H1 (cell line): ENCODE measurements at places on chromosomes 7 and 10. TPM values are rescaled to one million over a fixed set of nuclear protein-coding genes. Genes with fewer than 3 reads are reported as not detected.

GRCh38 chr10:61257136-61257535, 196.0 kb downstream of the TMEM26 start:
- no peaks in the 10 kb centered on the region for H3K27me3 ChIP-seq
- no peak overlapping the region for H3K27ac ChIP-seq
- DNase-seq, result no peak
- no peaks in the 10 kb centered on the region for H3K36me3 ChIP-seq
- H3K4me1 ChIP-seq, result no peaks in the 10 kb centered on the region

- H3K4me3 ChIP-seq, result no peak overlapping the region
- H3K36me3 ChIP-seq, result no peaks in the 10 kb centered on the region
- no peaks in the 10 kb centered on the region for H3K27me3 ChIP-seq
- peaks cover 6% of the 10 kb centered on the region; the same call in 1 of the 2 replicates for H3K4me1 ChIP-seq
Observed at GRCh38 chr7:47183862-47184590, 397.9 kb downstream of the TNS3 start.

DNA sequence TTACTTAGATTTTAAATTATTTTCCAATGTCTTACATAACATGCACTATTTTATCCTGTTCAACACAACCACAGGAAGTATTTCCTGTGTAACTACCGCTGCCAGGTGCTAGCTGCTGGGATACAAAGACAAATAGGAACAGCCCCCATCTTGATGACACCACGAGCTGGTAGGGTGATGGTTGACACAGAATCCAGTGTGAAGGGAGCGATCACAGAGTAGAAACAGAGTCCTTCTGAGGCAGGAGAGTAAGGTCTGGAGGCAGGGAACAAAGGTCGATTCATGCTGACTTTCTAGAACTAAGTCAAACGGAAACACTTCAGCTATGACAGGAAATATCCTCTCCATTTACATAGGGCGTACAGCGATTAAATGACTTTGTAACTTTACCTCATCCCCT, 232.3 kb downstream of the ADAM12 start:
- no peaks in the 10 kb centered on the region for H3K36me3 ChIP-seq
- no peak for DNase-seq
- H3K4me1 ChIP-seq, result peaks cover 31% of the 10 kb centered on the region
- H3K27me3 ChIP-seq, result no peaks in the 10 kb centered on the region
- H3K4me3 ChIP-seq, result no peak overlapping the region
- no peak overlapping the region for H3K27ac ChIP-seq

GRCh38 chr10:44574596-44575480, 189.9 kb upstream of the CXCL12 start:
- no peaks in the 10 kb centered on the region for H3K4me1 ChIP-seq
- DNase-seq, result no peak
- H3K27me3 ChIP-seq, result no peaks in the 10 kb centered on the region
- H3K4me3 ChIP-seq, result no peak overlapping the region

- H3K36me3 ChIP-seq, result no peaks in the 10 kb centered on the region
- no peaks in the 10 kb centered on the region for H3K27me3 ChIP-seq
- peak within 1 kb of the TSS; percentile 64 for H3K27ac ChIP-seq
Observed at GRCh38 chr7:12686891-12687717, at the start of gene ARL4A. TSS of gene ARL4A (plus strand) at chr7:12687633. CDS start at chr7:12688255, 622 bp downstream.

- H3K27ac ChIP-seq, result no peak overlapping the region
- DNase-seq, result peak; percentile 51
- H3K36me3 ChIP-seq, result no peaks in the 10 kb centered on the region
- no peak overlapping the region for H3K4me3 ChIP-seq
- peaks cover 3% of the 10 kb centered on the region for H3K27me3 ChIP-seq
Observed at GRCh38 chr7:4738711-4739527, 36.5 kb upstream of the AP5Z1 start.

GRCh38 chr10:35306852-35307251, 29.5 kb upstream of the CCNY start:
- no peak overlapping the region for H3K4me3 ChIP-seq
- no peaks in the 10 kb centered on the region for H3K36me3 ChIP-seq
- H3K4me1 ChIP-seq, result no peaks in the 10 kb centered on the region
- no peak overlapping the region for H3K27ac ChIP-seq
- DNase-seq, result no peak

DNA sequence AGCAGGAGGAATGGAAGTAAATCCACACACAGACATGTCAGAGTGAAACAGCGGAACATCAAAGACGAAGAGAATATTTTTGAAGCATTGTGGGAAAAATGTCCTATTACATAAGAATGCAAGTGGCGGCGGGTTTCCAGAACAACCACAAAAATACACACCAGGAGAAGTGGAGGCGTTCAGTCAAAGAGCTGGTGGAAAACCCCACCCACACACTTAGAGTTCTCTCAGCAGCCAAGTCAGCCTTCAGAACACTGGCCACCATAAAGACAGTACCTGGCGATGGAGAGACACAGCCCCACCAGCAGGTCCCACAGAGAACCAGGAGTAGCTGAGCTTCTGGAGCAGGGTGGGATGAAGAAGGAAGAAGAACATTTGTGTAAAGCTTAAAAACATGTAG, 23.7 kb downstream of the NKX6-2 start:
- no peak for DNase-seq
- no peaks in the 10 kb centered on the region; the same call in 1 of the 2 replicates for H3K4me1 ChIP-seq
- H3K36me3 ChIP-seq, result no peaks in the 10 kb centered on the region
- no peaks in the 10 kb centered on the region for H3K27me3 ChIP-seq
- H3K27ac ChIP-seq, result no peak overlapping the region

DNA sequence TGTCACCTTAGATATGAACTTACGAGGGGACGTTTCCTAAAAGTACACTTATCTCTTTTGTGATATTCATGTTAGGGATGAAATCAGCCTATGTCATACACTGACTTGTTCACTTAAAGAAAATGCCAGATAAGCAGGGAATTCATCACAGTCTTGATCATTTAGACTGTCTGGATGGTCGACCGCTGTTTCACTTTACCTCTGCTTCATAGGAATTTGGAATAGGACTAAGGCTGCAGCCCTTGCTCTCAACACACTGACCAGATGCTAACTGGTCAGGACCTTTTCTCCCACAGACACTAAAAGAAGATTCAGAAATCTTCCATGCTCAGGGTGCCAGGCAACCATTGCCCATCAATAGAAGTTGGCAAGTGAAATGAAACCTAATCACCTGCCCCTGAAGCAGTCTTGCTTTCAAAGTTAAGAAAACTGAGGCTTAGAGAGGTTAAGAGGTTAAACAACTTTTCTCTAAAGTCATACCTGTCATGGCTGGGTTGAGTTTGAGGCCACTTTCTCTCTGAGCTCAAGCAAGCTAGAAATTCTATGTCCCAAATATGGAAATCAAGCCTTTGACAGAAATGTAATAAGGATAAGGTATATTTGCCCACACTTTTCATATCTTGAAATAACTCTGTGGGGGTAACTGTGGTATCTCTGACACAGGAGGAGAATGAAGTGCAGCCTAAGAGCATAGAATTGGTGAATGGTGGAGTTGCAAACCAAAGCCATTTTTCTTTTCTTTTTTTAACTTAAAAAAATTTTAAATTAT, 77.1 kb downstream of the MAP3K8 start:
- no peaks in the 10 kb centered on the region for H3K36me3 ChIP-seq
- H3K4me1 ChIP-seq, result no peaks in the 10 kb centered on the region
- no peak for DNase-seq

DNA sequence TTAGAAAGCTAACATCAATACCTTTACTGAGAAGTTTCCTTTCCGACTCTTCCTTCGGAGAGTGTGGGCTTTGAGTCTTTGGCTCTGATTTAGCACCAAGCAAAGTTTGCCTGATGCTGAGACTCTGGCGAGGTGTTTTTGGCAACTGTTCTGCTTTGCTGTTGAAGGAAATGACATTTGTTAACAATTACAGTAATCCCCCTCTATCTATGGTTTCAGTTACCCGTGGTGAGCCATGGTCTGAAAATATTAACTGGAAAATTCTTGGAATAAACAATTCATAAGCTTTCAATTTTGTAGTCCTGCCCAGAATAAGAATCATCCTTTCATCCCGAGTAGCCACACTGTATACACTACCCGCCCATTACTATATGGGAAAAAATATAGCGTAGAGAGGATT, 126.3 kb downstream of the ARHGAP21 start:
- H3K4me3 ChIP-seq, result no peak overlapping the region
- H3K36me3 ChIP-seq, result no peaks in the 10 kb centered on the region; the same call in 1 of the 2 replicates
- no peaks in the 10 kb centered on the region for H3K4me1 ChIP-seq

DNA sequence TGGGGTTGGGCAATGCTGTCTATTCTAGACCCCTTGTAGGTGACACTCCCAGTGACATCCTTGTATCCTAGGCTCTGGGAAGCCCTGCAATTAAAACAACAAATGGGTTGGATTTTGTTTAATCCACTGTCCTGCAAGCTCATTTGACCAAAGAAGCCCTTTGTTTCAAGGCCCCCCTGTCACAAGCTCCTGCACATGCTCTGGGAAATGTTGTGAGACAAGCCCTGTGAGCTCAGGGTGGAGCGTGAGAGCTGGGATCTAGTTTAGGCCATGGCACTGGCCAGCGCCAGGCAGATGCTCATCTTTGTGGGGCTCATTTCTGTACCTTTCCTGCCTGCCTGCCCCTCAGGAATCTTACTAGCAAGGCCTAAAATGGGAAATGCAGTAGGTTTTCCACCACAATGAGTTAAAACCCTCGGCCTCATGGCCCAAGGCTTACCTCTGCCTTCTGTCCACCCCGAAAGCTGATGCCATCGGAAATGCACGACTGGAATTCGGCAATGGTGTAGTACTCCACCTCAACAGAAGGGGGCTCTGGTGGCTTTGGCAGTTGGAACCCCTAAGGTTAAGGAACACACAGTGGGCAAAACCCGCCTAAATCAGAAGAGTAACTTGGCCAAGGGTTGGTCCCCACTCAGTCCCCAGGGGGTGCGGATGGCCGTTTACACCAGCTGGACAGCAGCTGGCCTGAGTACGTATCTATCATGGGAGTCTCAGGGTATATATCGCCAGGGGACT, 112.0 kb downstream of the NEURL1 start:
- no peak overlapping the region for H3K27ac ChIP-seq
- DNase-seq, result peak; percentile 31
- no peaks in the 10 kb centered on the region for H3K4me1 ChIP-seq

- H3K36me3 ChIP-seq, result no peaks in the 10 kb centered on the region
- H3K4me1 ChIP-seq, result peaks cover 1% of the 10 kb centered on the region; the same call in 1 of the 2 replicates
- no peak overlapping the region for H3K27ac ChIP-seq
- no peak for DNase-seq
- H3K27me3 ChIP-seq, result peaks cover 1% of the 10 kb centered on the region
- H3K4me3 ChIP-seq, result peak overlapping the region; percentile 59
Observed at GRCh38 chr10:94402843-94403379, 570 bp downstream of the TBC1D12 start.

GRCh38 chr7:158473221-158473620, 114.4 kb downstream of the PTPRN2 start:
- no peak overlapping the region for H3K27ac ChIP-seq
- H3K4me3 ChIP-seq, result no peak overlapping the region
- no peaks in the 10 kb centered on the region for H3K36me3 ChIP-seq
- H3K27me3 ChIP-seq, result no peaks in the 10 kb centered on the region; the same call in 1 of the 2 replicates
- DNase-seq, result no peak
- H3K4me1 ChIP-seq, result peaks cover 14% of the 10 kb centered on the region

DNA sequence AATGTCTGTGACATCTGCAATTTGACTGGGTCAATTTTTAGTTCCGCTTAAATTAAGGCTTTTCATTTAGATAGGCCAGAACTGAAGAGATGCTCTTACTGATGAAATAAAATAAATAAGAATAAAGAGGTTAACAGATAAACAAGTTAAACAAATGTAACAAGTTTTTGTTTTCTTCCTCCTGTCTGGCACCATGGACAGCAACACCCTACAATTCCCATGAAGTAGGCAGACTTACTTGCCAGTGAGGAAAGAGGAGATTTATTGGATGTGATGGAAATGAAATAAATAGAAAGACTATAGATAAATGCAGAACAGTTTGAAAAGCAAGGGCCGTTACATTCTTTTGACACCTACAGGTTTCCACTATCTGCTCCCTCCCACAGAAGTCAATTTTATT, 118.5 kb downstream of the AMPH start:
- no peaks in the 10 kb centered on the region for H3K4me1 ChIP-seq
- no peak for DNase-seq
- H3K36me3 ChIP-seq, result no peaks in the 10 kb centered on the region
- no peak overlapping the region for H3K27ac ChIP-seq
- no peaks in the 10 kb centered on the region for H3K27me3 ChIP-seq
- H3K4me3 ChIP-seq, result no peak overlapping the region

DNA sequence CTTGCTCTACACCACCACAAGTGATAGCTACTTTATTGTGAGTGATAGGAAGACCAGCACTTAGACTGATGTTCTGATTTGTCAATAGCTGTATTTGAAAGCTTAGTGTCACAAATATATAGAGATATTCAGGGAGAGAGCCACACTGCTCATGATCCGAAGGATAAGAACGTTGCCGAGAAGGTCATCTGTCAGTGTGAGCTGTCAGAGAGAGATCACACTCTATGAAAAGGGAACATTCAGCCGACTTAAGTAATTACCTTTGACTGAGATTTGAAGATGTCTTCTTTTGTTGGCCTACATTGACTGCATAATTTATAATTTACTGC, 322.6 kb downstream of the TFEC start:
- no peaks in the 10 kb centered on the region for H3K4me1 ChIP-seq
- H3K4me3 ChIP-seq, result no peak overlapping the region
- no peak for DNase-seq
- no peaks in the 10 kb centered on the region for H3K27me3 ChIP-seq
- no peaks in the 10 kb centered on the region for H3K36me3 ChIP-seq

- no peak overlapping the region for H3K27ac ChIP-seq
- DNase-seq, result no peak
- no peak overlapping the region for H3K4me3 ChIP-seq
- peaks cover 5% of the 10 kb centered on the region for H3K4me1 ChIP-seq
- H3K36me3 ChIP-seq, result no peaks in the 10 kb centered on the region
Observed at GRCh38 chr10:628386-629045, 61.0 kb downstream of the DIP2C start.

- no peaks in the 10 kb centered on the region for H3K36me3 ChIP-seq
- no peaks in the 10 kb centered on the region for H3K27me3 ChIP-seq
- no peak overlapping the region for H3K4me3 ChIP-seq
- no peak overlapping the region for H3K27ac ChIP-seq
Observed at GRCh38 chr10:13559124-13559700, 27.6 kb upstream of the PRPF18 start.

The ZNF735 gene
- not detected in 2 replicates for total RNA-seq

The RPEL1 gene
- not detected in 2 replicates for total RNA-seq

The AKR1C1 gene
- 1.4 and 2.3 TPM in 2 replicates for total RNA-seq

The COBL gene
- 36.5 and 40.4 TPM in 2 replicates for total RNA-seq

The MRLN gene
- total RNA-seq, result not detected in 2 replicates

The NKX1-2 gene
- total RNA-seq, result 33.9 and 34.9 TPM in 2 replicates

The KDM7A gene
- 11.6 and 12.5 TPM in 2 replicates for total RNA-seq

The GFRA1 gene
- 2.0 TPM in 2 replicates for total RNA-seq

The LIPM gene
- total RNA-seq, result not detected in 2 replicates
